Hepatic stellate cell (primary cell): ENCODE measurements at places on chromosomes 16 and 17.

- DNase-seq, result no peak
These were observed 3.3 kb downstream of the SMIM22 start for GRCh38 chr16:4798456-4798855.

GRCh38 chr16:81616321-81617020 lies 162.6 kb upstream of the PLCG2 start:
- peak; percentile 87 for DNase-seq

DNA sequence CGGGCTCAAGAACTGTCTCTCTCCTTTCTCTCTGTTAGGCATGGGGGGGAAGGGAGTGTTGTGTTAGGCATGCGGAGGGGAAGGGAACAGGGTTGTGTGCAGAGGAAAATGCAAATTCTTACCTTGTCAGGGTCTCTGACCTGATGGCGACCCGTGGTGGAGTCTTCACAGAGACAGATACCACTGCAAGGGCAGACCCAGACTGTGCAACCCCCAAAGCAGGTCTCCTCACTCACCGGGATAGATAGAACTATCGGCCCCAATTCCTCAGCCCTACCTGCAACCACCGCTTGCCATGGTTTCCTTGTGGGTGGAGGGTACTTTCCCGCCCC lies 9.6 kb upstream of the MPP2 start:
- DNase-seq, result no peak

GRCh38 chr17:63645775-63646487 lies 23.7 kb downstream of the MAP3K3 start:
- DNase-seq, result no peak

GRCh38 chr16:48623304-48624016 lies 13.5 kb upstream of the N4BP1 start:
- peak; percentile 88 for DNase-seq

GRCh38 chr16:72972878-72973571 lies 74.9 kb downstream of the ZFHX3 start:
- DNase-seq, result no peak

DNA sequence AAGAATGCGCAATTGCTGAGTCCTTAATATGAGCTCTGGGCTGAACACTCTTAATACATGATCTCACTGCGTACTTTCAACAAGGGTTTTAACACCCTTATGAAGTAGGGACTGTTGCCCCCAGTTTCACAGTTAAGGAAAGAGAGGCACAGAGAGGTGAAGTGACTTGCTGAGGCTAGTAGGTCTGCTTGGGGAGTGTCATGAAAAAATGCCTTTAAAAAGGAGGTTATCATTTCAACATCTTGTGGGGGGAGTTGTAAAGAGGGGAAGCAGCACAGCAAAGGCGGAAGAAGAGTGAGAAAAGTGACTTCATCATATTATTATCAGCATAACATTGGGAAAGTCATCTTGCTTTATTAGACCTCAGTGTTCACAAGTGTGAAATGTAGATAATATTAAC lies 2.1 kb downstream of the CCL4L2 start:
- DNase-seq, result no peak

DNA sequence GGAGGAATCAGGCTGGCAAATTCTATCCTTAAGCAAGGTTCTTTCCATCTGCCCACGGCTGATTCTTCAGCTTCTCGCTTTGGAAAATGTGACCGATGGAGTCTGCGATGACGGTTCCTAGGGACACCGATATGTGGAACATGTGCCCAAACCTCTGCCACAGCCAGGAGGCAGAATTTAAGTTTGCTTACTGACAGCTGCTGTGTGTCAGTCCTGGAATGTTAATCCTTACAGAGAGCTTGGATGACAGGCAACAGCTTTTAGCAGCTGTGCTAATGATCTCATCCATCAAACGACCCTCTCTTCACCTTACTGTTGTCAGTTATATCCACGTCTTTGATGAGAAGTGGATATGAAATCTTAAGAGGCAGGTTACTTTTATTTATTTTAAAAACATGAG lies 11.4 kb upstream of the MYH13 start:
- no peak for DNase-seq

DNA sequence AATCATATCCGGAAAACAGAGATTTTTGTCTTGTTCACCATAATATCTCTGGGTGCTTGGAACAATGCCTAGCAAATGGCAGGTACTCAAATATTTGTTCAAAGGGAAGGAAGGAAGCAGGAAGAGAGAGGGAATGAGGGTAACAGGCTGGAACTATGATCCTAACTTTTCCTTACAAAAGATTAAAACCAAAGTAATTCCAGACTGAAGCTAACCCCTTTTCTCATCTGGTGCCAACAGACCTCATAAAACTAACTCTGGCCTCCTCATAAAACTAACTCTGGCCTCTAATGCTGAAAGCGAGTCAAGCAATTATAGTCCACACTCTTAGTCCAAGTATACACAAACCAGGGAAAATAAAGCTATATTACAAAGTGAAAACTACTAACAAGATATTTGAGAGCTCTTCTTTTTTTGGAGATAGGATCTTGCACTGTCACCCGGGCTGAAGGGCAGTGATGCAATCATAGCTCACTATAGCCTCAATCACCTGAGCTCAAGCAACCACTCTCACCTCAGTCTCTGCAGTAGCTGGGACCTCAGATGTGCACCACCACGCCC lies 84.6 kb downstream of the KANSL1 start:
- DNase-seq, result no peak

- DNase-seq, result no peak
These were observed 715.7 kb upstream of the SOX9 start for GRCh38 chr17:71405101-71405500.
